ENCODE measurements at places on chromosomes 2 and 18.

DNA sequence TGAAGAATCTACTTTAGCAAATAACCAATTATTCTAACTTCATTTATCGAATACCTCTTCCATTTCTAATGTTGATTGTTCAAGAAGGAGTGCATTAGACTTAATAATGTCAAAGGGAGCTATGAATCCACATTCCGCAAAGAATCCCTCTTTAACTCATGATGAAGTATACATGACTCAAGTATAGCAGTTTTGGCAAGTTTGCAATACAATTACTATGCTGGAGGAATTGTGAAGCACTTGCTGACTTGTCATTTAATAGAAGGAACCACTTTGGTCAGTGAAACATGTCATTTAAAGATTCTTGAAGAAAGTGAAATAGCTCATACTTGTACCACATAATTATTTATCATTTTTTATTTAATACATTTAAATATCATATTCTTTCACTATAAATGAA, 125.1 kb downstream of the SLC39A10 start:
- DNase-seq = no peak

- DNase-seq = no peak
Observed at GRCh38 chr18:48957136-48957535, 6.4 kb upstream of the SMAD7 start.

- no peak for DNase-seq
Observed at GRCh38 chr18:10588975-10589374, 63.1 kb downstream of the NAPG start.

DNA sequence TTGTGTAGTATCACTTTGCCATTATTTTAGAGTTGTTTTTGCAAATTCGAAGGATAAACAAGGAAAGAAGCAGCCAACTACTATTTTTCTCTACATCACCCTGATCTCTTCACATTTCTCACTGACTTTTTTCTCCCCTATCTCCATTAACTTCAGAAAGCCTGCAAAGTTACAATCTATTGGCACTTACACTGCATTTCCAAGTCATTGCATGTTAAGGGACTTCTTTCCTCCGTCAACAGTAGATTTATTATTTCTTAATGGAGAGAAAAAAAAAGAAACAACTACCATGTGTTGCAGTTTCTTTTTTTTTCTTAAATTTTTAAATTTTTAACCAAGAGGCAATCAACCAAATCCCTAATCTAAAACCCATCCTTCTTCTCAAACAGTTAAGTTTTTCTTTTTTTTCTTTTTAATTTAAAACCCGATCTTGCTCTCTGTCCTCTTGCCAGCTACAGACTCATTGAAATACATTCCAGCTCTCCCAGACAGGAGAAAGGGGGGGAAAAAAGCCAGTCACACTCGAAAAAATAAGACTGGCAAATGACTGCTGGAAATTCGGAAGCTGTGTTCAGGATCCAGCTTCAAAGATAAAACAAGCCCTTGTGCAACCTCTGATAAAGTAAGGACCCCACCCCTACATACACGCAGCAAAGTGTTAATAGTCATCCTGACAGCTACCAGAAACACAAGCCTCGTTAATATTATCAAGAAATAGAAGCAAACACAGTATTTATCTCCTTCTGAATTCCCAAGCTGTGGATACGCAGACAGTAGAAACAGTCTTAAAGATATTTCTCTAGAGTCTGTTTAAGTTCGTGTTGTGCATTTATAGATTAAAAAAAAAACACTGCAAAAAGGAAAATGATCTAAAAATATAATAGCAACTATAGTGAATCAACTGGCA, 1.3 kb downstream of the LRRTM4 start:
- no peak for DNase-seq

DNA sequence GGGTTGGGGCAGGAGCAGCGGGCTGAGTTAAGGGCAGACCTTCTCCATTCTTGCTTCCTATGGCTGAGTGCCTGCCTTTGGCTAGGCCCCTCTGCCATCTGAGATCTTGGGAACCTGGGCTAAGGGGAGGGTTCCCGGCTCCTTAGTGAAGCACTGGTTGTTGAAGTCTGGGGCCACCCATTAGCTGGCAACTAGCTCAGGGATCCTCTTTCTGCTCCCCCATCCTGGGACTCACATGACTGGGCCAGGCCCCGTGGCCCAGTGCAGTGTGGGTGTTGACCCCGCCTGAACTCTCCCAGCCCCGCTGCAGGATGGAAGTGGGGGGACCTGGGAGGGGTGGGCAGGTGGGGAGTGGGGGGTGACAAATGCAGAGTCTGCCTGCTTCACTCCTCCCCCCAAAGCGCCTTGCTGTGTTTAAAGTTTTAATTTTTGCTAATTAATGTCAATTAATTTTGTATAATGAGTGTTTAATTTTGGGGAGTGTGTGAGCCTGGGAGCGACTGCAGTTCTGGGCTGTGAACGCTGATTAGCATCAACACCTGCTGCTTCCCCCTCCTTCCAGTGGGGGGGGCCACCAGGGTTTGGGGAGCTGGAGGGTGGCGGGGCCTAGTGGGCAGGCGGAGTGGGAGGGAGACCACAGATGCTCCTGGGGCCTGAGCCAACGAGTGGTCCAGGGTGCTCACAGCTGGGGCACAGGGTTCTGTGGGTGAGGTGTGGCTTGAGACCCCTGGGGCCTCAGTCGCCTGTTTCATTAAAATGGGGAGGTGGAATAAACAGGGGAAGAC, 55.2 kb downstream of the EMX1 start:
- no peak for DNase-seq

DNA sequence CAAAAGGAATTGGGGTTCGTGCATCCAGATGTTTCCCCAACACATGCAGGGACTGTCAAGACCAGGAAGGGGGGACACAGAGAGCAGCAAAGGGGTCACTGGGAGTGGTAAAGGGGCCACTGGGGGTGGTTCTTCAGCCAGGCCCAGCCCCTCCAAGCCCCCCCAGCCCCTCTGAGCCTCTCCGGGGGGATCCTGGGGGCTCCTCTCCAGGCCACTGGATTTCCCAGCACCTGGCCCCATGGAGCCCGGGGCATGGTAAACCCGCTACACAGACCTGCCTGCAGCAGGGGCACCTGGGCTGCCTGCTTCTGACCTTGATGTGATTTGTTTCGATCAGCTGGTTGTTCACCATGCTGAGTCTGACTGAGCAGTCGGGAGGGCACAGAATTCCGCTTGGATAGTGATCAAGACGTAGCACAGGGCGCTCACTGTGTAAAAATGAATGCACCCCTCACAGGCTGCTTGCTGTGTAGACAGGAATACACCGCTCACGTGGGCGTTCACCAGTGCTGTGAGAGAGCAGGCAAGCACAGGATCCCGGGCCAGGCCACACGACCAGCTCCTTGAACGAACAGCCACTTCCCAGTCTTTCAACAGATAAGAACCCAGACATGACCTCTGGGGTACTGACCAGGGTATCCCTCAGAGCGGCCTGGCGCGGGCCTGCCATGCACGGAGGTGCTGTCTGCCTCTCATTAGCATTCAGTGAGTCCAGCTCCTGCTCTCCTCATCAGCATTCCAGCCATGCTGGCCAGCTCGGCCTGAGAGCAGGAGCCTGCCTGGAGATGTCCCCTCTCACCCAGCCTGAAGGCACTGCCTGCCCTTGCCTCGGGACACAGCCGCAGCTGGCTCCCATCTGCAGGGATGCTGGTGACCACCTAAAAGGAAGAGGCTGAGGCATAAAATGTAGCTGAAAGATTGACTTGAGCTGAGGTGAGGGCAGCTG, 73.3 kb upstream of the OTOS start:
- no peak for DNase-seq

DNA sequence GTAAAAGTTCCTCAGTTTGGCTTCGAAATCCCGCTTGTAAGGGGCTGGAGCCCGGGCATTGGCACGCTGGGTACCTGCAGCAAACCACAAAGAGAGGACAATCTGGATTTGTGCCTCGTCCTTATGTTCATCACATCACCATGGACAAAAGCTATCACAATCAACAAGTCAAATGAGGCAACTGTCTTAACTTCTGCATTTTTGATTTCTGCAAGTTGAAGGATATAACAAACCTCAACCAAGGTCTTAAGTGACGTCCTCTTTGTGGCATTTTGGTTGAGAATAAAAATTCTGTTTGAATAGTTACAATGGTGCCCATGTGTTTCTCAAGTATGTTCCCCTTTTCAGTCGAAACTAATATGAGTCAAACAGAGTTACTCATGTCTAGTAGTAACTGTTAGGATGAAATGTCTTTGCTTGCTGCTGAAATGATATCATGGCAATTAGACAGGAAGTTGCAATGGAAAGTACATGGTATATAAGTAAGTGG, 70.8 kb upstream of the STK17B start:
- DNase-seq = no peak

DNA sequence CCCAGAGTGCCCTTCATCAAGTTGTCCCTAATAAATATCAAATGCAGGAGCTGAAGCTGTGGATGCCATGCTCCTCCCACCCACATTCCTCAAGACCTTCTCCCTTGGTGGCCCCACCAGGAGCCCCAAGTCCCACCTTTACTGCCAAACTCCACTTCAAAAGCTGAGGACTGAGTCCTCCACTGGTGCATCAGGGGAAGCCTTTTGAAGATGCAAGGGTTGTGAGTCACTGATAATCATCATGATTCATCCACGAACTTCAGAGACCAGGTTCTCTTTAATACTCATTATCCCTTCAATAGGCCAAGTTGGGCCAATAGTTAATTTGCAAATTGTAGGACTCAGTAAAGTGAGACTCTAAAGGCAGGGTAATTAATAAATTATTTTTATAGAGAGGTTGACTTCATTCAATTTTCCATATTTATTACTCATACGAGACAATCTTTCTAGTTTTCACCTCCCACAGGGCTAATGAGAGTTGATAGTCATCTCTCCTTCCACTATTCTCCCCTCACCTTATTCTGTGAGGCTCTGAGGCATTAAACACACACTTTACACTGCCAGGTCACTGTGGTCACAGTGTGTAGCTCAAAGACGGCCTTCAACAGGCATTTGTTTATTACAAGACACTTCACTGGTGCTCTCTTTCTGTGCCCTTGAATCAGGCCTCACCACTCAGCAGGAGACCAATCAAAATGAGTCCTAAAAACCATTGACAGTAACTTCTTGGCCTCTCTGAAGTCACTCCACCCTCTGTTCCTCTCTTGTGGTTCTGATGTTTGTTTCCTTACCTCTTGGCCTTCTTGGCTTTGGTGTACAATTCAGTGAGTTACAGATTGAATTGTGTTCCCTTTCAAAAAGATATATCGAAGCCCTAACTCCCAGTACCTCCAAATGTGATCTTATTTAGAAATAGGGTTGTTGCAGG, 99.9 kb downstream of the TRIB2 start:
- no peak for DNase-seq

- DNase-seq = no peak
Observed at GRCh38 chr2:9300214-9300613, 93.6 kb downstream of the ASAP2 start.

DNA sequence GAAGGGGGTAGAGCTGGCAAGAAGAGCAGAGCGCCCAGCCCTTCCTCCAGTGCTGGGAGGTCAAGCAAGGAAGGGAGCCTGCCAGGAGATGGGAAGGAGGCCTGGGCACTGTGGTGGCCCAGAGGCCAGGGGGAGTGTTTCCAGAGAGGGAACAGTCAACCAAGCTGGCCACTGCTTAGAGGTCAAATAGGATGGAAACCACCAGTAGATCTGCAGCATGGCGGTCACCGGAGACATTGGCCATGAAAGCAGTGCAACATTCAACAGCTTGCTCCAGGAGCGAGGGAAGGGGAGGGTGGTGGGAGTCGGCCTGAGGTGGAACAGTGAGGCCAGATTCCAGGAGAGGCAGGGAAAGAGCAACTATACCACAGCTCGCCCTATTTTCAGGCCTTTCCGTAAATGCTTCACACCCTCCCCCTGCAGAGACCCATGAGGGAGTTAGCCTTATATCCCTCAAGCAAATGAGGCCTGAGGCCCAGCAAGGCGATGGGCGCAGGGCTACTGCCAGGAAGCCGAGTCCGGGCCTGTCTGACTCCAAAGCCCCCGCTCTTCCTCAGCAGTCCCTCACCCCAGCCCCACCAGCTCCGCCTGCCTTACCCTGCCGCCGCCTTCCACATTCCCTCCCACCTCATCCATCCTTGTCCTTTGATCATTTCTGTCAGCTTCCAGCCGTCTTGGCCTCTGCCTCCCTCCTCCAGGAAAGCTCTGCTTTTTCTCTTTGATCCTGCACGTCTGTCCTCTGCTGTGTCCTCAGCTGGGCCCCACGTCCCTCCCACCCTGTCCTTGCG, 17.0 kb downstream of the KCNK3 start:
- no peak for DNase-seq

DNA sequence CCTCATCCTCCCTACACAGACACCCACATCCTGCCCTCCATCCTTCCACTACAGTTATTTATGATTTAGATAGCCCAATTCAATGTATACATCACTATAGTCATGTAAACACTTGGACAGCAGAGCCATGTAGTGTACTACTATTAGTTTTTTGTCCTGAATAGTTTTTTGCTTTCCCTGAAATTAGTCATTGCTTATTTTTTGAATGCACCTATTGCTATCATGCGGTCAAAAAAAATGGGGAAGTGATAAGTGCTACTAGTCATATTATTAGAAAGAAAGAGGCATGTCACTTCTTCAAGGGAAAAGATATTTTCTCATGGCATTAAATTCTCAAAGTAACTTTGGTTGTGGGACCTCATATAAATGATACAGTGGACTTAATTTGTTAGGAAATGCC, 6.8 kb upstream of the GREB1 start:
- DNase-seq = no peak

DNA sequence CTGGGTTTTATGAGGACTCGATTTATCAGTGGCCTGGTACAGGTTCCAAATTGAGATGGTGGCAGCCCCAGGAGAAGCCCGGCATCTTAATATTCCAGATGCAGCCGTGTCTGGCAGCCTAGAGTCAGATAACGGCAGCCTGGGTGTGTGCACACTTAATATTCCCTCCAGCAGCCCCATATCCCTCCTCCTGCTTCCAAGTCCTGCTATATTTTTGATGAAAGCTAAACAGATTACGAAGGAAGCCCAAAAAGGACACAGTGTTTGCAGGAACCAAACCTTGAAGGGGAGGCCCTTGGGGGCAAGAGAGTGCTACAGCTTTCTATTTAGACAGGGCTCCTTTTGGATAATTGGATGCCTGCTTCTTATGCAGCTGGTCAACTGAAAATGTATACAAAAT, 25.1 kb upstream of the ALK start:
- DNase-seq = no peak

DNA sequence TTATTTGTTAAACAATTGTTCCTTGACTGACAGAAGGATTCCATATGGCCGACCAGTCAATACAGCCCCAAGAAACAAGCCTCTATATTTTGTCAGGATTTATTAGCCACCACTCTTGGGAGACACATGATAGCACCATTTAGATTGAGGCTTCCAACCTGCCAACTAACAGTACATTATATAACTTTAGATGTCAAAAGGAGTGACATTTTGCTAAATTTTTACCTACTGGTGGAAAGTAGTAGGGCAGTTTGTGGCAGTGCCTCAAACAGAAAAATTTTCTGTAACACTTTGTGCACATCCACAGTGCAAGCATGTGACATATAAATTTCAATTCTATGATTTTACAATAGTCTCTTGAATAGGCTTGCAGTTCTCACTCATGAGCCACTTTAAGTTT, 464.0 kb downstream of the TRIB2 start:
- no peak for DNase-seq

GRCh38 chr2:38850045-38850444, 25.7 kb downstream of the DHX57 start:
- no peak for DNase-seq

GRCh38 chr2:36693825-36694224, 2.7 kb upstream of the VIT start:
- no peak for DNase-seq

Data from stimulated activated CD8-positive, alpha-beta memory T cell treated with anti-CD3 and anti-CD28 coated beads, Interleukin-12 subunit alpha, Interleukin-12 subunit beta, amount 100 ng/mL, for 1 hour (primary cell).